COR-L47 (cell line): ENCODE measurements at places on chromosomes 12 and 14.

DNA sequence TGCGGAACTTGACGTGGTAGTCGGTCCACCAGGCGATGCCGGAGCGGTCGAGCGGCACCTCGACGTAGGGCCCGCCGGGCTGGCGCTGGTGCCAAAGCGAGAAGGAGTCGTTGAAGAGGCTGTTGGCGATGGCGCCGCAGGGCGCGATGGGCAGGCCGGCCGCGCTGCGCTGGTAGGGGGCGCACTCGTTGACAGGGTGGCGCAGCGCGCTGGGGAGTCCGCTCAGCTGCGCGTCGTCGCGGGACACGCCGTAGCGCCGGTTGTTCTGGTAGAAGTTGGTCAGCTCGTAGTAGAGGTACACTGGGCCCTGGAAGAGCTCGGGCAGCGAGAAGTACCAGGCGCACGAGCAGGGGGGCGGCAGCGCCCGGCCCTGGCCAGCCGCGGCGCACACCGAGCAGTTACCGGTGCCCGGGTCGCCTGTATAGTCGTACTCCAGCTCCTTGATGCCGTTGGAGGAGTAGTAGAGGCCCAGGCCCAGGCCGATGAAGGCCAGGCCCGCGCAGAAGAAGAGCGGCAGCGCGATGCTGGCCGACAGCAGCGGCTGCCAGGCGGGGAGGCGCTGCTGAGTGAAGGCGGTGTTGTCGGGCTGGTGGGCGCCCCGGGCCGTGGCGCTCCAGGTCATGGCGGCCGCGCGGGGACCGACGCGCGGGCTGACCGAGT, 482 bp downstream of the TMEM30B start:
- DNase-seq: peak; percentile 30

- no peak for DNase-seq
Observed at GRCh38 chr12:120406069-120406468, 31.8 kb upstream of the COX6A1 start.

DNA sequence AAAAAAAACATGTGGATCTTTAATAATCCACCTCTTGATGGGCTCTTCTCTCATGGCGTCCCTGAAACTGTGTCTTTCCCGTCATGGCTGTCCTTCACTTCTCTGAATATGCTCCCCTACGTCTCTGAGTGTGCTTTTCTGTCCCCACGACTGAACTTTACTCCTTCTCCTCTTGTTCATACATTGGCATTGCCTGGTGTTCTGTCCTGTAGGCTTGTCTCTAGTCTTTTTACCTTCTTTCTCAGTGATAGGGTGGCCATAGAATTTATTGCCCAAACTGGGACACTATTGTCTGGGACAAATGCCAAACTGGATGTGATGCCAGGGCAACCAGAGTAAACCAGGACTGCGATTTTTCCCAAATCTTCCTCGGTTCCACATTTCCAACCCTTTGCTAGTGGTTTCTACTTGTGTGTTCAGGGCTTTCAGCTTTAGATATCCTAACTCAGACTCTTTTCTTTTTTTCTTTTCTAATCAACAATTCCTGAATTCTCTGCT, 202.2 kb downstream of the ATP23 start:
- DNase-seq: no peak

DNA sequence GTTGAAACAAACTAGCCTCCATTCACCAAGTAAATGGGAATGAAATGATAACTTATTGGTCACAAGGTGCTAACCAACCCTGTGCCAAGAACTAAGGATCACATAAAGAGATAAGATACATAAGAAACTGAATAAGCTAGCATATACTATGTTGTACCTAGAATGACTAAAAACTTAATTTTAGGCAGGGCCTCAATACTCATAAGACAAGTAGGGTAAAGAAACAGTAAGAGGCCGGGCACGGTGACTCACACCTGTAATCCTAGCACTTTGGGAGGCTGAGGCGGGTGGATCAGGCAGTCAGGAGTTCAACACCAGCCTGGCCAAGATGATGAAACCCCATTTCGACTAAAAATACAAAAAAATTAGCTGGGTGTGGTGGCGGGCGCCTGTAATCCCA, 17.7 kb downstream of the GDF11 start:
- DNase-seq: no peak

DNA sequence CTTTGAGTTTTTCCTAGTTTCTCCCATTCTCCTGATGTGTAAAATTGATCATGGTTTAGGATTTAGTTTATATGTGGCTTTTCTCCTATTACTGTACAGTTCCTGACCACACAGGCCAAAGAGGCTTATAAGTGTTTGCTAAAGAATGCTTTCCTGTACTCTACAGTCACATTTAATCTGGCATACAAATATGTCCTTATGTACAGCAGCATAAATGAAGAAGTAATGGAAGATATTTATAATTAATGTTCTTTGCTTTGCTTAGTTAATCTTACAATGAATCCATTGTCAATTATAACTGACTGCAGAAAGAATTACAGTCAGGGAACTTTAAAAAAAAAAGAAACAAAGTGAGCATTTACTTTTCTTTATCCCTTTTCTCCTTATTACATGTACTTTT, 293.9 kb downstream of the KCNC2 start:
- DNase-seq: no peak

DNA sequence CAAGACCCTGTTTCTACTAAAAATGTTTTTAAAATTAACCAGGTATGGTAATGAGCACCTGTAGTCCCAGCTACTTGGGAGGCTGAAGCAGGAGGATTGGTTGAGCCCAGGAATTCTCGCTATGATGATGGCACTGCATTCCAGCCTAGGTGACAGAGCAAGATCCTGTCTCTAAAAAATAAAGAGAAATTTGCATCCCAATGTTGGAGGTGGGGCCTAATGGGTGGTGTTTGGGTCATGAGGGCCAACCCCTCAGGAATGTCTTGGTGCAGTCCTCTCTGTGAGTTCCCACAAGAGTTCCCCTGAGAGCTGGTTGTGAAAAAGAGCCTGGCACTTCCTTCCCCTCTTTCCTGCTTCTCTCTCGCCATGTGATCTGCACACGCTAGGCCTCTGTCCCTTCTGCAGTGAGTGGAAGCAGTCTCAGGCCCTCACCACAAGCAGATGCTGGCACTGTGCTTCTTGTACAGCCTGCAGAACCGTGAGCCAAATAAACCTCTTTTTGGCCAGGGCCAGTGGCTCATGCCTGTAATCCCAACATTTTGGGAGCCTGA, 11.3 kb downstream of the ACOT6 start:
- no peak for DNase-seq

DNA sequence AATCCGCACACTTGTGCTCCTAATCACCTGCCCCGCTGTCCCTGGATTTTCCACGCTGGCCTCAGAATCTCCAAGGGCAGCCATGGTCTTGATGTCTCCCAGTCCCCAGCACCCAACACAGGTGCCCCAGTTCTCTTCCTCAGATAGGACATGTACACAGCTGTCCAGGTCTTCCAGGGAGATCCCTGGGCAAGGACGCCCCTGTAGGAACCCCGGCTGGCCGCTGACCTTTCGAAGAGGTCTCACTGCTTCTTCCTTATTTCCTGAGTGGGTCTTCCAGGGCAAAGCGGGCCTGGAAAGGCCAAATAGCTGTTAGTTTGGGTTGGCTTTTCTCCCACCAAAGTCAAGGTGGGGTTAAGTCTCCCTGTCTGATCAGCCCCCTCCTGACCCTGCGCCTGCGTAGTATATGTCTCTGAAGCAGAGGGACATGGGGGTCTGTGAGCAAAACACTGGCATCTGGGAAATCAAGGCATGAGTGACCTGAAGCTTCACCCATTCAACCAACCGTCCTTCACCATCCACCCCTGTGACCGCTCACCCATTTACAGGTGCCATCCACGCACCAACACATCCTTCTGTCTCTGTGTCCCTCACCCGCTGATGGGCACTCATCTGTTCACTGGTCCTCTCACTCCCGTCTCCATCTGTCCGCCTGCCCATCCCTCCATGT, 4.6 kb downstream of the BEGAIN start:
- DNase-seq: no peak

DNA sequence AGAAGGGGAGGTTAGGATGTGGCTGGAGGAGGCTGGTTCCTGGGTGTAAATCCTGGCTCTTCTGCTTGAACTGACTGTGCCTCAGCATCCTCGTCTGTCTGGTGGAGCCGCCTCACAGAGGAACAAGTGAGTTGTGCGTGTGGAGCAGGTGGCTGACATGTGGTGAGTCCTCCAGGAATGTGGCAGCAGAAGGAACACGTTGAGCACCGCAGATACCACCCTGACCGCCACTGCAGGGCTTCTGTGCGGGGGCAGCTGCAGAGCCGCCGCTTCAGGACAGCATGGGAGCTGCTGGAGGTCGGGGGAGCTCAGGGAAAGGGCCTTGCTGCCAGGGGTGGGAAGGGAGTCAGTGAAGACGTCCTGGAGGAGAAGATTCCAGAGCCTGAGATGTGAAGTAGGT, 48.9 kb downstream of the TRAF3 start:
- DNase-seq: no peak

DNA sequence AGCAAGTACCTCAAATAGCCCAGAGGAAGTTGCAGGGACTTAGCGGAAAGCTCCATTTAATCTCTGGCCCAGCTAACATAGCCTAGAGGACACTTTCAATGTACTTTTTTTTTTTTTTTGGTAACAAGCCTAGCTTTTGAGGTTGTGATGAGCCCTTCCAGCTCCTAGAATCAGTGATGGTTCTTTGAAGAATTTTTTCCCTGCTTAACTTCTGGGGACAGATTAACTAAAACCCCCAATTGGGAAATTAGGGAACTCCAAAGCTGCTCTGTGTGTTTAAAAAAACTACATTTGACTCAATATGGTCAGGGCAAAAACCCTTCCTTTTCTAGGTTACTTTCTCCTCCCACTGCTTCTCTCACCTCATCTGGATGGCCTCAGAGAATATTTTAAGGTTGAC, 23.9 kb upstream of the ITGA5 start:
- DNase-seq: no peak

- no peak for DNase-seq
Observed at GRCh38 chr12:66733839-66734238, 55.0 kb upstream of the GRIP1 start.

DNA sequence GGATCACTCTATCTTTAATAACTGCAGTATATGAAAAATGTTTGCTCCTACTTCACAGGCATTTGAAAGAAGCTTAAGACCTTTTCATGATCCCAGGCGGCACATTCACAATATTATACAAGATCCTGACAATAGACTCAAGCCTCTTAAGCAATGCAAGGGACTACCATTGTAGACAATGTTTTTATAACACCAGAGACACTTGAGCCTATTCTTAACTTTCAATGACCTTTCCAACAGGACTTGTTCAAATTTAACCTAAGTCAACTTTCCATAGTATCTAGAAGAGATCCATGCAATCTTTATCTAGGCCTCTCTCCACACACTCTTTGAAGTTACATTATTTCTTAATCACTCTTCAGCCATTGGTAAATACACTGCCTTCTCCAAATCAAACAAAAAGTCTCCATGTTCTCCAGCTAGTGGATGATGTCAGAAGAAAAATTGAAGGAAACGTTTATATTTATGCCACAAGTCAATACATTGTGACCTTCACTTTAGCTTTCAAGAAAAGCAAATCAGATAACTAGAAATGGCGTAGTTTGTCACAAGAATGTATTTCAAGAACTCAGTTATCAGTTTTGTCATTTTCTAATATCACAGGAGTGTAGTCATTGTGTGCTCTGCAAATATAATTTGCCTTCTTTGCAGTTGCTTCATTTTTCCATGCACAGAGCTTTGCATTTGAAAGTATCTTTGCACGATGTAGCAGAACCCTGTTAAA, 41.2 kb downstream of the PHLDA1 start:
- no peak for DNase-seq

DNA sequence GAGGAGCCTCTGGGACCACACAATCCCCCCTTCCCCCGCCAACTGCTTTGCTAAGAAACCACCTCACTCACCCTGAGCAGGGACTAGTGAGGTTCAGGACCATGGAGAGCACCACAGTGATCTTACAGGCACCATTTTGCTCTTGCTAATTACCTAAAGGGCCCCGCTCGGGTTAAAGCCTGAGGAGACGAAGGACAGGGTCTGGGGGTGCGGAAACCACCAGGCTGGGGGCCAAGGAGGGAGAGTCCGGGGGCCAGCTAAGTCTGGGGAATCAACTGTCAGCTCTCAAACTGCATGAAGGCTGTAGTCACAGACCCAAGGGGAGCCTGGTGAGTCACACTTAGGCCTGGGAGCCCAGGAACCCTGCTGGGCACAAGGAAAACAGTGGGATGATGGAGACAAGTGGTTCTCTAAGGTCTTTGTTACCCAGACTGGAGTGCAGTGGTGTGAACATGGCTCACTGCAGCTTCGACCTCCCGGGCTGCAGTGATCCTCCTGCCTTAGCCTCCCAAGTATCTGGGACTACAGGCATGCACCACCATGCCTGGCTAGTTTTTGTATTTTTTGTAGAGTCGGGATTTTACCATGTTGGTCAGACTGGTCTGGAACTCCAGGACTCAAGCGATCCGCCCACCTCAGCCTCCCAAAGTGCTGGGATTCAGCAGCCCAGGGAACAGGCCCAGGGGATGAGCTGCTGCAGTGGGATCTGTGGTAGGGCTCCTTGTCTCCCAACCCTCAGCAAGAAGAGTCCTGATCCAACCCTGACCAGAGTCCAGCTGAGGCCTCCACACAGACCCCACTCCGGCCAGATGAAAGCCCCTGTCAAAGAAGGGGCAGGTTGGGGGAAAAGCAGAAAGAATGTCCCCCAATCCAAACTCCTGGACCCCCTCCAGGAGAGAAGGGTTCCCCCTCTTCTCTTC, 98.8 kb downstream of the CALM1 start:
- no peak for DNase-seq

DNA sequence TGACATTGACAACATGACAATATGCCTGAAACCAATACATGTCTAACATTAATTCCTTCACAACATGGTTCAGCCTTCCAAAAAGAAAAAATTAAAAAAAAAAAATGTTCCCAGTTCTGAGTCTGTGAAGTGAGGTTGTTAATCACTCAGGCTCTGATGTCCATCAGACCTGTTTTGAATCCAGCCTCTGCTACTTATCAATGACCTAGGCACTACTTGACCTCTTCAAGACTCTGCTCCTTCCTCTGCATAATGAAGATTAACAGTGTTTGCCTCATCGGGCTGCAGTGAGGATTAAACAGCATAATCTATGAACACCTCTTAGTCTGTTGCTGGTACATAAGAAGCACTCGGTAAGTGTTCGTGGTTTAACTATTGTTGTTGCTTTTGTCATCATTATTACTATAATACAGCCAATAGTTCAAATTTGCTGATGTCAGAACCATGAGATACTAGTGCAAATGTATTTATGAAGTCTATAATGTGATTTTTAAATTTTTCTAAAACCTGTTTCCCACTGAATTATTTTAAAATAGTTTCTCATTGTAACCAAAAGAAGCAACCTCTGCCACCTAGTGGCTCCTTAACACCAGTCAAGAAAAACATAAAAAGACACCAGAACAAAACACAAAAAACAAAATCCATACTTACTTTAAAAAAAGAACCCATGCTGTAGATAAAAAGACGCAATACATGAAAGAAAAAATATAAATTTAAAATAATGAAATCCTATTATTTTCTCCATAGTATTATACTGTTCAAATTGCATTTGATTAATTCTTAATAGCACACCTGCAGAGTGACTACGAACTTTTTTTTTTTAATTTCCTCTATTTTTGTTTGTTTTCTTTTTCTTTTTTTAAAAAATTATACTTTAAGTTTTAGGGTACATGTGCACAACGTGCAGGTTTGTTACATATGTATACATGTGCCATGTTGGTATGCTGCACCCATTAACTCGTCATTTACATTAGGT, 20.3 kb upstream of the TMX1 start:
- DNase-seq: peak; percentile 16

GRCh38 chr14:55313480-55313879, 42.3 kb downstream of the FBXO34 start:
- DNase-seq: no peak
